Placental epithelial cell (primary cell): ENCODE measurements at places on chromosomes 5 and 9. TPM values are rescaled to one million over a fixed set of nuclear protein-coding genes. Genes with fewer than 3 reads are reported as not detected.

TBC1D2 gene
- total RNA-seq, result 42.8 and 54.8 TPM in 2 replicates

FOXD4L3 gene
- 0.39 and 0.43 TPM in 2 replicates for total RNA-seq

ACOT12 gene
- total RNA-seq, result not detected in 2 replicates

FBP2 gene
- not detected in 2 replicates for total RNA-seq

CDC25C gene
- total RNA-seq, result 2.4 and 4.1 TPM in 2 replicates

FGD3 gene
- total RNA-seq, result 2.0 and 2.7 TPM in 2 replicates

PCDHB3 gene
- 0.11 and 0.39 TPM in 2 replicates for total RNA-seq

ARPC5L gene
- 10.5 and 11.0 TPM in 2 replicates for total RNA-seq

SPATA6L gene
- total RNA-seq, result 0.98 and 4.7 TPM in 2 replicates

TTC33 gene
- 12.6 and 13.3 TPM in 2 replicates for total RNA-seq

DMRT2 gene
- total RNA-seq, result 0.39 TPM in 1 of 2 replicates, not detected in the other

CCL28 gene
- 2.0 and 2.2 TPM in 2 replicates for total RNA-seq

PLAA gene
- total RNA-seq, result 26.7 and 37.6 TPM in 2 replicates

SPEF2 gene
- 4.4 and 8.2 TPM in 2 replicates for total RNA-seq

LHFPL2 gene
- total RNA-seq, result 24.1 and 24.3 TPM in 2 replicates

SPINK4 gene
- not detected in 2 replicates for total RNA-seq

MYOZ3 gene
- not detected in 2 replicates for total RNA-seq

NUTM2G gene
- 0.11 TPM in 1 of 2 replicates, not detected in the other for total RNA-seq

N4BP3 gene
- 0.39 and 0.54 TPM in 2 replicates for total RNA-seq

TNFSF15 gene
- total RNA-seq, result 0.22 TPM in 1 of 2 replicates, not detected in the other

AK8 gene
- 0.22 and 0.79 TPM in 2 replicates for total RNA-seq

GMCL2 gene
- not detected in 2 replicates for total RNA-seq

SPINK7 gene
- not detected in 2 replicates for total RNA-seq

DRD1 gene
- not detected in 2 replicates for total RNA-seq

BAG1 gene
- total RNA-seq, result 27.1 and 30.0 TPM in 2 replicates

PCDHA11 gene
- total RNA-seq, result under 0.01 and 0.11 TPM in 2 replicates

CDX1 gene
- total RNA-seq, result 0.39 TPM in 1 of 2 replicates, not detected in the other

LMBRD2 gene
- total RNA-seq, result 5.1 and 9.3 TPM in 2 replicates

SLC36A3 gene
- total RNA-seq, result 0.11 TPM in 1 of 2 replicates, not detected in the other

GALNT12 gene
- 7.9 and 14.3 TPM in 2 replicates for total RNA-seq

RAB3C gene
- total RNA-seq, result under 0.01 TPM in 1 of 2 replicates, not detected in the other

PROB1 gene
- total RNA-seq, result 1.2 and 2.7 TPM in 2 replicates

ADAMTSL2 gene
- not detected in 2 replicates for total RNA-seq

PRDM9 gene
- total RNA-seq, result not detected in 2 replicates

OCLN gene
- total RNA-seq, result 2.0 and 2.4 TPM in 2 replicates

OR2V1 gene
- not detected in 2 replicates for total RNA-seq

BHMT gene
- total RNA-seq, result not detected in 2 replicates

ANKRD31 gene
- total RNA-seq, result 0.39 and 0.43 TPM in 2 replicates

IFNA4 gene
- total RNA-seq, result not detected in 2 replicates

NFIB gene
- total RNA-seq, result 5.2 and 11.4 TPM in 2 replicates
